Stimulated activated naive CD8-positive, alpha-beta T cell treated with anti-CD3 and anti-CD28 coated beads, Interleukin-15, Interleukin-2, amounts not matched to agents 100 U/mL and 50 U/mL, for 24 hours (primary cell): ENCODE measurements at places on chromosomes 2 and 18.

DNA sequence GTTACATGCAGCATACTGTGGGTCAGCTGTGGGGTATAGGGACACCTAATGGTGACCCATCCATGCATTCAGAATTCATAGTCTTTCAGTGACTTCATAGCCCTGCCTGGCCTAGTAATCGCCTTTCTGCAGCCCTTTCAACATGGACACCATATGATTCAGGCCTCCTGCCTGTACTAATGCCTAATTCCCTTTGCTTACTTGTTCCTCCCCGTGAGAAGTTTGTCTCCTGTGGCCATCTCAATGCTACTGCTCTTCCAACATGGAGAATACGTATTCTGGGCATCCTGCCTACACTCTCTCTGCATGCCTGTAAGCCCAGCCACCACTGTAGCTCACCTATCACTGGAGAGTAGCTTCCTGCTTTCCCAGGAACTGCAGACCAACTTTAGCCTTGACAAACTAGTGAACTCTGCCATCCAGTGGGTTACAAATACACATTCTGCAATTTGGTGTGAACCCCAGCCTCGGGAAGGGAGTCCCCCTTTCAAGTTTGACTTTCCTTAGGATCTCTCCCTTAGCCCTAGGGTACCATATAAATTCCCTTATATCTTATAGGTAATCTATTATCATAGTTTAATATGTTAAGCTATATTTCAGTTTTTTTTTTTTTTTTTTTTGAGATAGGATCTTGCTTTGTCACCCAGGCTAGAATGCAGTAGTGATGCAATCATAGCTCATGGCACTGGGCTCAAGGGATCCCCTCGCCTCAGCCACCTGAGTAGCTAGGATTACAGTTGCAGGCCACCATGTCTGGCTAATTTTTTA is 22.3 kb downstream of the M1AP start:
- DNase-seq: no peak

GRCh38 chr2:226127682-226128081 is 671.9 kb downstream of the IRS1 start:
- no peak for DNase-seq

DNA sequence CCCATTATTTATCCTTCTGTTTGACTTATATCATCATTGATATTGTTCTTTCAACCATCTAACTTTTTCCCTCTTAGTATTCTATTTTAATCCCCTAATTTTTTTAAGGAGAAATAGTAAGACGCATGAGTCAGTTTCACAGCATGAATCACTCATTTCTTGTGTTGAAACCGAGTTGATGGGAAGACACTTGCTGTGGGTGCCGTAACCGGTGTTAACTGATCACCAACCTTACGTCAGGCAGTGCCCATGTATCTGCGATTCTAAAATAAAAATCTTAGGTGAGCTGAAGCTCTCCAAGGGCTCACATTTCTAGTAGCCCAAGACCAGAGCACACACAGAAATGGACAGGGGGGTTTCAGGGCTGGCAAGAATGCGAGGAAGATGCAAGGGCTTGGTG is 348.1 kb downstream of the GALR1 start:
- DNase-seq: no peak

- no peak for DNase-seq
Measured at GRCh38 chr2:97936199-97936598, 59.5 kb downstream of the TMEM131 start.

DNA sequence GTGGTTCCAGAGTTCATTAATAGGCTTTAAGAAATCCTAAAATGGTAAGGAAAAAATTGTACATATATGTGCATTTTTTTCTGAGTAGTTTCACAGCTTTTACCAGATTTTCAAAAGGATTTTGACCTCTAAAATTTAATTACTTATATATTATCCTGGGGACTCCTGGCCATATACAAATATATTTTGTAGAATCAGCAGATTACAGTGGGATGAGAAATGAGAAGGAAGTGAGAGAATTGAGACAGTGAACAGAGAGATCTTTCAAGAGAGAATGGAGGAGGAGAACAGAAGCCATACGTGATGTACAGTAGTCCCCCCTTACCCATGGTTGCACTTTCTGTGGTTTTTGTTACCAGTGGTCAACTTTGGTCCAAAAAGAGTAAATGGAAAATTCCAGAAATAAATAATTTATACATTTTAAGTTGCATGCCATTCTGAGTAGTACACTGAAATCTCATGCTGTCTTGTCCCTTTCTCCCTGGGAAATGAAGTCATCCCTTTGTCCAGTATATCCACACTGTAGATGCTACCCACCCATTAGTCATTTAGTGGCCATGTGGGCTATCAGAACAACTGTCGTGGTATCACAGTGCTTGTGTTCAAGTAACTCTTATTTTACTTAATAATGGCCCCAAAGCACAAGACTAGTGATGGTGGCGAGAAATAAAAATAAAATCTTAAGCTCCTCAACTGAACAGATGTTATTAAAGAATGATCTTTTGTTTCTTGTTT is 130.4 kb upstream of the MYO3B start:
- no peak for DNase-seq

DNA sequence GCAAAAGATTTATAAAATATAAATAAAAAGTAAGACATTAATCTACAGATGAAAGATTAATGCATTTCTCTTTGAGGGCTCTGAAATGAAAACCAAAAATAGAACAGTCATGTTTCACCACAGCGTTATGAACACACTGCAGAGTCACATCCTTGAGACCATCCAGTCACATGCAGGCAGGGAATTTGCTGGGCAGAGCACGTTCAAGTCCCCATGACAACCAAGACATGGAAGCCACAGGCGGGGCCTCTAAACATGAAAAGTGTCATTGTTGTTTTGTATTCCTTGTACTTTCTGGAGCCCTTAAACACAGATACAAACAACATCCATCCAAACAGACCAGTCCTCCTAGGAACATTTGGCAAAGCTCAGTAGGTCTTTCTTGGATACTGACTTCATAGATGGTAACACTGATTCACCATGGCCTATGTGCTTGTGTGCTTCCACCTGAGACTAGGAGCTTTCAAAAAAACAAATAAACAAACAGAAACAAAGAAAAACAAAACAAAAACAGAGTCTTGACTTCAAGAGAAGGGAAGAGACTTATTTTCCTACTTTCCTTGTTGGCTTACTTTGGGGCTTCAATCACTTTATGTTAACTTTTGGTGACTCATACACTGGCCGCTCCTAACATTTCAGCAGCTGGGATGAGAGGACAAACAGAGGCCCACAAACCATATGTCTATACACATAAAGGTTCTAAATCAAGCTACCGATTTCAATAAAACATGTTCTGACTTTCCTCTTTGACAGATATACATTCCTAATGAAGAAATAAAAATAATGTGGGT is 99.5 kb upstream of the CCDC85A start:
- no peak for DNase-seq

- DNase-seq: no peak
Measured at GRCh38 chr2:156752042-156752441, 315.9 kb downstream of the GPD2 start.

GRCh38 chr2:3805201-3805939 is 102.0 kb downstream of the DCDC2C start:
- no peak for DNase-seq

GRCh38 chr2:204544961-204545860 is at the start of gene PARD3B:
Gene PARD3B (plus strand): TSS chr2:204545475. CDS start chr2:204546000, 525 bp downstream.
- DNase-seq: peak; percentile 42

DNA sequence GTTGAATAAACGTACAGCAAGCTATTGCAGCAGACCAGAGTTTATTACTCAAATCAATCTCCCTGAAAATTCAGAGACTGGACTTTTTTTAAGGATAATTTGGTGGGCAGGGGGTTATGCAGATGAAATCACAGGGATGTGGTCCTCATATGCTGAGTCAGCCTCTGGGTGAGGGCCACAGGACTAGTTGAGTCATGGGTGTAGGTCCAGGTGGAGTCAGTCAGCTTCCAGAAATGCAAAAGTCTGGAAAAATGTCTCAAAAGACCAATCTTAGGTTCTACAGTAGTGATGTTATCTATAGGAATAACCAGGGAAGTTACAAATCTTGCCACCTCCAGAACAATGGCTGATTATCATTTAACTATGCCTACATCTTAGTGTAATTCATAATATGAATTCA is 51.1 kb downstream of the ARHGEF33 start:
- no peak for DNase-seq

DNA sequence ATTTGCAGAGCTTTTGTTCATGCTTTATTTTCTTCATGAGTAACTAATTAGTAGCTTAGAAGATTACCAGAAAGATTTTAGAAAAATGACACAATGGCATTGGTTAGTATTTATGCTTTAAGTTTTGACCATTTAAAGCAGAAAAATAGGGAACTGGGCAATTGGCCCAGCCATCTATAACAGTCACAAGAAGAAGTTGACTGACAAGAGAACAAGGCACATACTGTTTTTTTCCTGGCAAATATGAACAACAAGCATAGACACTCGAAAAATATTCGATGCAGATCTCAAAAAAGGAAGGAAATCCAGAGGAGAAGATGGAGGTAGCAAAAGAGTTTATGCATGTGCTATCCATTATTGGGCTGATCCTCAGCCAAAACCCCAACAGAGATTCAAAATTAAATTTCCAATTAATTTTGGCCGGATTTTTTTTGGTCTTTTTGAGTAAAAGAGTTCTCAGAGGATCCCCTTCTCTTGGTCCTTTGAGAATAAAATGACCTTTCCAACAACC is 200.8 kb upstream of the SLC35G4 start:
- DNase-seq: no peak

- no peak for DNase-seq
Measured at GRCh38 chr2:107337209-107337898, 451.4 kb upstream of the ST6GAL2 start.

DNA sequence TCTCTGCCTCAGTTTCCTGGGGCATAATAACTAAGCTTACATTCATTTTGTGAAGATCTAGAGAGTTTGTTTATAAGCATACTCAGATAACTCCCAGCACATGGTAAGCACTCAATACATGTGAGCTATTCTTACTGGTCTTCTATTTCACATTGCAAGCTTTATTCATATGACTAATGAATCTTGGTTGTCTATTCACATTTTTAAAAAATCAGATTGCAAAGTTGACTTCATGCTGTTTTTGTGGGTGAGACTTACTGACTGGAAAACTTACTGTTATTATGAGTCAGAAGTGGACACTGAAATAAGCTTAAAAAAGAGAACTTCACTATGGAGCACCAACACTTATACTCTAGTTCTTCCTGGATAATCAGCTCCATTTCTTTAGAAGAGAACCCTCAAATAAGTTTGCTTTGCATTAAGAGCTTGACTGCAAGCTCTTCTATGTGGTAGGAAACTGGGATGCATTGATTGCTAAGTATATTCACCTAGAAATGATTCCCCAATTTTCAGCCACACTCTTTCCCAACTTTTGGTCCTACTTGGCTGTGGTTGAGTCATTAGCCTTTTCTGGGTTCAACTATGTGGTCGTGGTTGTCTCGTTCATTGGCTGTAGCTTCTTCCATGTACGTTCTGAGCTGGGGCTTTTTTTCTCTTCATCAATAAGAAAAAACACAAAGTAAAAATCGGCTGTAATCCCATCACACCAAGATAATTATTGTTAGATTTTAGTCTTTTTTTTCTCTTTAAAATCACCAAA is 29.5 kb upstream of the RBMS1 start:
- no peak for DNase-seq

GRCh38 chr2:8457092-8457481 is 224.8 kb upstream of the ID2 start:
- no peak for DNase-seq

- DNase-seq: no peak
Measured at GRCh38 chr18:3615374-3615985, 165.5 kb downstream of the TGIF1 start.

DNA sequence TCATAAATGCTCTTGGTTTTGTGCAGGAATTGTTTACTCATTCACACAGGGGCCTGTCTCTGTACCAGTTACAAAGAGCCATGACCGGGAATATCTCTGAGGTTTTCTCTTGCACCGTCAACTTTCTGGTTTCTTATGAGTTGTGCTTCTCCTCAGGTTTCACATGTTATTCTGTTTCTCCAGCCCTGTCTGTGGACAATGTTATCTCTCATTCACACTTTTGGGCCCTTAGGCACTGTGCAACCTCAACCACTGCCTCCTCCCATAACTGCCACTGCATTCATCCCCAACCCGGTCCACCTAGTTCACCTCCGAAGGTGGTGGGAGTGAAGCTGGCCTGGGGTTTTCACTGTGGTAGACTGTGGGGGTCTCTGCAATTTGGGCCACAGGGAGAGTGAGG is 22.5 kb upstream of the NEDD4L start:
- DNase-seq: no peak

DNA sequence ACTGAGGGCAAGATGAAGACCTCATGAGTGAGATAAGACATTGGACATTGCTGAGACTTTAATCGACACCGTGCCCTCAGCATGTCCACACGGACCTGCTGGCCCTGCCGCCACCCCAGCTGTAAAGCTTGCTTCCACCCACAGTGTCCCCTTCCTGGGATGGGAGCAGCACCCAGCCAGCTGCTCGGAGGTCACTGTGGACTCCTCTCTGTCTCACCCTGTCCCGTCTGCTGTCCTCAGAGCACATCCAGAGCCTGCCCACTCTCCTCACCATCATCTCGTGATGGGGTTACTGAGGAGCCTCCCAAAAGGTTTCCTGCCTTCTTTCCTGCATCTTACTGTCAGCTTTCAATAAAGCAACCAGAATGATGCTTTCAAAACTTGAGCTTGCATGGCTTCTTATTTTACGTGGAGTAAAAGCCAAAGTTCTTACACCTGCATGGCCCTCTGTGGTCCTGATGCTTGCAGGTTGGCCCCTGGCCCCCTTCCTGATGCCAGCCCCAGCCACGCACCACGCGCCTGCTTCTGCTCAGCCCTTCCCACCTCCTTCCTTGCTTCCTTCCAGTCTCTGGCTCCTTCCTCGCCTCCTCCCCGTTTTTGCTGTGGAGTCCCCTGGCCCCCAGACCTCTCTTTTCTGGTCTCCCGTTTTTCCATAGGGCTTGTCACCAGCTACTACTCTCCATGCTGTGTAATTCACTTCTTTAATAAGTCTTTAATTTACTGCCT is 67.0 kb downstream of the DGKD start:
- no peak for DNase-seq

GRCh38 chr2:66240286-66240685 is 194.6 kb upstream of the MEIS1 start:
- no peak for DNase-seq

GRCh38 chr2:20514596-20515269 is 67.9 kb downstream of the RHOB start:
- no peak for DNase-seq

GRCh38 chr2:189096769-189097447 is 82.7 kb downstream of the COL5A2 start:
- no peak for DNase-seq

GRCh38 chr2:36578343-36579296 is 19.3 kb downstream of the FEZ2 start:
- DNase-seq: no peak

DNA sequence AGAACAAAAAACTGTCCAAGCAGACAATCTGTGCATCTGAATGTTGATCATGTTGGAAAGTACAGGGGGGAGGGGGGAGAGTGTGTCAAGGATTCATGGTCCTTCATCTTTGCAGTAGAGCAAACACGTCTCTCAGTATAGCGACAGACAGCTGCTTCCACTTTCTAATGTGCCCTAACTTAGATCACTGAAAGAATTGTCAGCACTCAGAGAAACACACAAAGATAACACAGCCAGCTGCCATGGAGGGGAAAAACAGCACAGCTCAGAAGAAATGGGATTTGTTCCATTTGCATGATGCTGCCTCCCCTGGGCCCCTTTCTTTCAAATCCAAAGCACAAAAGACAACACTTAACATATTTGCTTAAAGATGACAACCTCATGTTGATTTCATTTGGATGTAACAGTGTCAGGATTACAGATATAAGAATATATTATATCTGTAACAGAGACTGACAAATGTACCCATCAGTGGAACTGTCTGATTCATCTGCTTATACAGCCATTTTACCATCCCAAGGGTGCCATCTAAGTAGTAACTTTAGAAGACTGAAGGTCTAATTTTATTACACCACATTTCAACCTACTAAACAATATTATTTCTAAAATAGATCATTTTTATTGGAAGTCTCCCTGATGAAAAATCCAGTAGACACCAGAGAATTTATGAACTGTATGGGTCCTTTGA is 17.7 kb downstream of the FIGN start:
- DNase-seq: no peak
